ENCODE measurements at places on chromosomes 1 and 21.

GRCh38 chr1:92755541-92756461 lies 29.1 kb downstream of the EVI5 start:
- DNase-seq: no peak

- DNase-seq: no peak
Measured at GRCh38 chr1:36669262-36669661, 186.5 kb upstream of the CSF3R start.

DNA sequence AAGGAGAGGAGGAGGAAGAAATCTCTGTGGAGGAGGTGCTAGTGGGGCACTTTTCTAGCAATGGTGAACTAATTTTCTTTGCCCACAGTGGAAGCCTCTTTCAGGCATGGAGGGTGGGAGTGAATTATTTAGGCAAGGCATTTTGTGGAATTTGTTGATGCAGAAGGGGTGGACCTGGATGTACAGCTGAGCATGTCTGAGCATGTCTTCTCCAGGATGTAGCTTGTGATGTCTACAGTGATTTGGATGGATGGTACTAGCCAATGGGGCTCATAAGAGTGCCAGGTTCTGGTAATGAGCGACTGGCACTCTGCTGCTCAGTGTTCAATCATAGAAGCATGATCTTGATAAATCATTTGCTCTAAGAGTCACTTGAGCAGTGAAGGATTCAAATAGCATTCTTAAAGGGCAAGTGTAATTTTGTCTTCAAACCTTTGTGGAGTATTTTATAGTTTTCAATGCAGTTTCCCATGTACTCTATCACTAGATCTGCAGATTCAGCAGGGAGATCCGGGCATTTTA lies 153.9 kb upstream of the LMO4 start:
- DNase-seq: no peak

- no peak for DNase-seq
Measured at GRCh38 chr1:62428351-62428750, 8.5 kb upstream of the USP1 start.

DNA sequence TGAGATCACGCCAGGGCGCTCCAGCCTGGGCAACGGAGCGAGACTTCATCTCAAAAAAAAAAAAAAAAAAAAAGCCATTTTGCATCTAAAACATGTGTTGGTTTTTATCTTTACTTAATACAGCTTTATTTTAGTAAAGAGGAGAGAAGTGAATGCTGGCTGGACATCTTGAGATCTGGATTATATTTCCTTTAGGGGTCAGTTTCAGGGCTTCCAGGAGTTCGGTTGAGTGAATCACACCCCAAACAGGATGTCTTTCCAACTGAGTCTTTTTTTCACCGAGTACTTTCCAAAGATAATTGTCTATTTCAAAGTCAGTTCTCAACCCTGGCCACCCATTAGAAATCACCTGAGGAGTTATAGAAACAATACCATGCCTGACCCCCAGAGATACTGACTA lies 16.6 kb upstream of the IPP start:
- no peak for DNase-seq

DNA sequence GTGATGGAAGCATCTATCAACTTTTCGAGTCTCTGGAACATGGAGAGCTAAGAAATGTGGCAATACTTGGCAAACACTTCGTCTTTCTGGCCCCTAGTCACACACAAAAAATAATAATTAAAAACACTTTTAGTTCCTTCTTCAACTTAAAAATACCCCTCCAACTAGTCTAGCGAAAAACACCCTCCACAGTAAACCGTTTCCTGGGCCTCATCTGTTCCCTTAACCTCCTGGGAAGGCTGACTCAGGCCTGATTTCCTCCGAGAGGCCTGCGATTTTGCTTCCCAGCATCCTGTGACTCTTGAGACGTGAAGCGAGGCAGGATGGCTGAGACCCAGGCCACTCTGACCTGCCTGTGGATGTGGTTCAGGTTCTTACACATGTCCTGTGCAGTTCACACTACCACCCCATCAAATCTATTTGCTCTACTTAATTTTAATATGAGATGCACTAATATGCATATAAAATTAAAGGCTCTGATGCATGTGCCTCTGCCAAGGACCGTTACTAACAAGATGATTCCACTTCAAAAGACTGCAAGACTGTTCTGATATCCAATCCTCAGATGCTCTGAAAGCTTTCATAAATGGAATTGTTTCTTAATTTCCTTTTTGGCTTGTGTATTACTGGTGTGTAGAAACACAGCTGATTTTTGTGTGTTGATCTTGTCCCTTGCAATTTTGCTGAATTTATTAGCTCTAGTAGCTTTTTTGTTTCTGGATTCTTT lies 3.5 kb downstream of the NAV1 start:
- DNase-seq: no peak

DNA sequence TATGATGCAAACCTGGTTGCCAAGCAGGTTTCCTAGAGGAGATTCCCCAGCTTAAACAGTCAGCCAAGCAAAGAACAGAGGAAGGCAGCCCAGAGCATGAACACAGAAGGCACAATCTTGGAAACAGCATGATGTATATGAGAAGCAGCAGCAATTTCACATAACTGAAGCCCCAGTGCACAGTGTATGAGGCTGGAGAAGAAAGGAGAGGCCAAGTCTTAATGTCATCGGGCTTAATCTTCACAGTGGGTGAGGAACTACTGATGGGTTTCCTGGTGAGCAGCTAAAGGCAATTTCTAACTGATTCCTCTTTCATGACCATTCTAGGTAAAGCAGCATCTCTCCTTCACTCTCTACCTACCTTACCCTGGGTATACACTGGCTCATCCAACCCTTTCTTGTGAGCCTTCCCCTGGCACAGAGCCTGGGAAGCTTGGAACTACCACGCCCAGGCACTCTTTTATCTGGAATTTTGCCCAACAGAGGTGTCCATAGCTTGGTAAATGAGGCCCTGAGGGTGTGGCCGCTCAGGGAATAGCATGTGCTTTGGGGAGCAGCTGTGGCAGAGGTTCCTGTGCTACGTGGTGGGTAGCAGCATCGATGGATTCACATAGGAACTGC lies 22.0 kb downstream of the FYB2 start:
- DNase-seq: no peak

DNA sequence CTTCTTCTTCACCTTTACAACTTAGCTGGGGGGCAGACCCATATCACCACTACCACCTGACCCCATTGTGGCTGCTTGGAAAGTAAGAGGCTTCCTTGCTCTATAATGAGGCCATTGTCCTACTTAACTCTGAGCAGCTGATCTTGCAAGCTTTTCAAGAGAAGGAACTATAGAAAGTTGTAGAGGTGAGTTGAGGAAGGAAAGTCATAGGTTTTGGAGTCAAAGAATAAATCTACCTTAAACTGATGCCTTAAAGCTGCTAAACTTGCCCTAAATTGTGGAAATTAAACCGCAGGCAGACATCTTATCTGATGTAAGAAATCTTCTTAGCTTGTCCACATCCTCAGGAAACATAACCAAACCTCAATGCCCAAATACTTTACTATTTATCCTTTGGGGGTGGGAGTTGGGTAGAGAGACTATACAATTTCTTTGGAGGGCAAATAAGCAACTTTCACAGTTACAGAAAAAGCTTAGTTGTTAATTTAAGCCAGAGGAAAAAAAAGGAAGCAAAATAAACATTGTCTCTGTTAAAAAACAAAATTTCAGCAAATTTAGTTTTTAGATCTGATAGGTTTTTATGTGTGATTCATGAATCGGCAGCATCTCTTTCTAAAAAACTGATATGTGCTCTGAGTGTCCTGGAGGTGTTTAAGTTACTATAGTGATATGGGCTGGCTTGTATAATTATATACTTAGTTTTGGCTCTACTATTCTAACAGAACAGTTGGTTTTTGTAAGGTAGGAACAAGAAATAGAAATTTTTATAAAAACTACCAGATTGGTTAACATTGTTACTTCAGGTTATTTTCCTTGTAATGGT lies 4.7 kb downstream of the IL23R start:
- peak; percentile 82 for DNase-seq

- DNase-seq: no peak
Measured at GRCh38 chr21:41976611-41977010, 22.8 kb upstream of the C2CD2 start.
